Activated T-cell treated with anti-CD3 and anti-CD28 coated beads, Interleukin-2, amount 50 U/mL, for 48 hours (primary cell): ENCODE measurements at places on chromosomes 6 and 20.

GRCh38 chr20:44643596-44644229 lies 7.8 kb downstream of the ADA start:
- DNase-seq: peak; percentile 44

DNA sequence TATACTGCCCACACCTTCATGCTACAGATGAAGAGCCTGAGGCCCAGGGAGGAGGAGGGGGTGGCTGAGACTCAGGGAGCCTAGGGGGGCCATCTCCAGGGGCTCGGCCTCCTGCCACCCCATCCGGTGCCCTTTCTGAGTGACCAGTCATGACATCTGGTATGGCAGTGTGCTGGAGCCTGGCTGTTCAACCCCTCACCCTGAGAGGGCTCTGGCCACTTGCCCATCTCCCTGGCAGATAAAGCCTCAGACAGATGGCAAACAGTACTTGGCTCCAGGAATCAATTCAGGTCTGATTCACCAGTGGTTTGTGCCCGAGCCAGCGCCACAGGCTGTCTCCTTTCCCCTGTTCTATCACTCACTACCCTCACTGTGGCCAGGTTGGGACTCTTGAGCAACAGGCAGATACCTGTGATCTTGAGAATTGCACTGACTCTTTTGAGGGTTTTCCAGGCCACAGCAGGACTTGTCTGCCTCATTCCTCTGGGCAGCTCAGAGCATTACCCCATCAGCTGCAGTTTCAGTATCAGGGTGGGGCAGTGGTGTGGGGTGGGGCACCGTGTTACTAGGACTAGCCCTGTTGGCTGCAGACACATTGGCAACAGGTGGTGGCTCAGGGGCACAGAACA lies 22.8 kb downstream of the SRSF3 start:
- DNase-seq: no peak

GRCh38 chr20:3738111-3739053 lies 5.9 kb downstream of the HSPA12B start:
- DNase-seq: no peak

GRCh38 chr6:45710304-45710821 lies 305.3 kb downstream of the CLIC5 start:
- DNase-seq: peak; percentile 95

DNA sequence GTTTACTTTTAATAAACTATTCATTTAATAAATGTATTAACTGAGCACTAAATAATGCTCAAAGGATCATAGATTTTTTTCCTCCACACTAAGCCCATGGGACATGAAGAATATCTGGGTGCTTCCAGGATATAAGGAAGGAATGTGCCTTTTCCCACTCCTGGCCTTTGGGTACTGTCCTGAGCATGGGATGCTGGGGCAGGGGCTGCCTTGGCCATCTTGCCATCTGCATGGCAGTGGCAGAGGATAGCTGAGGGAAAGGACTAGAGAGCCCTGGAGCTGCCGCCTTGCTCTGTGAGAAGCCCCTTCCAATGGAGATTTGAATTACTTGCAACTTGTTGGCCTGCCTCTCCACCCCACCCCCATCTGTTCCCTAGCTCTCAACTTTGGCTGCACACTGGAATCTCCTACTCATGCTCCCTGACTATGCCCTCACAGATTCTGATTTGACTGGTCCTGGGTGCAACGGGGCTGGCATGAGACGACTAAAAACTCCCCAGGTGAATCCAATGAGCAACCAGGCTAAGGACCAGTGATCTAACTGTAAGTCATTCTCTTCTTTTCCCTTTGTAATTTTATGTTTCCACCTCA lies 15.6 kb downstream of the DDRGK1 start:
- no peak for DNase-seq

- no peak for DNase-seq
Measured at GRCh38 chr6:116406678-116407345, 36.1 kb downstream of the DSE start.

DNA sequence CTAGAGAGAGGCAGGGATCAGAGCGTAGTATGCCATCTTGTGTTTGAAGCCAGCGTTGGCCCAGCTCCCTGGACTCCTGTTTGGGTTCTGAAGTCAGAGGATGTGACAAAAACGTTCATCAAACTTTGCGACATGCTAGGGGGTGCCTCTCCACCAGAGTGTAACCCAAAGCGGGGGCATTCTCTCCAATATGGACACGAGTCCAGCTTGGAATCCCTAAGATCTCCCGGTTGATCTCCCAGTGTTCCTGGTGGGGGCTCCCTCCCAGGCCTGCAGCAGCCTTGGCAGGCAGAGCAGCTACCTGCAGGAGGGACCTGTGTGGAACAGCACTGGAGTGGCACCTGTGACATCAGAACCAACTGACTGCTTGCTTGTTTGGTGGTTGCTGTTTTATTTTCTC lies 218.8 kb upstream of the ECI2 start:
- no peak for DNase-seq
